ENCODE measurements at places on chromosomes 5 and 9.

- no peak for DNase-seq
These were observed 19.5 kb downstream of the LIFR start for GRCh38 chr5:38536968-38537367.

DNA sequence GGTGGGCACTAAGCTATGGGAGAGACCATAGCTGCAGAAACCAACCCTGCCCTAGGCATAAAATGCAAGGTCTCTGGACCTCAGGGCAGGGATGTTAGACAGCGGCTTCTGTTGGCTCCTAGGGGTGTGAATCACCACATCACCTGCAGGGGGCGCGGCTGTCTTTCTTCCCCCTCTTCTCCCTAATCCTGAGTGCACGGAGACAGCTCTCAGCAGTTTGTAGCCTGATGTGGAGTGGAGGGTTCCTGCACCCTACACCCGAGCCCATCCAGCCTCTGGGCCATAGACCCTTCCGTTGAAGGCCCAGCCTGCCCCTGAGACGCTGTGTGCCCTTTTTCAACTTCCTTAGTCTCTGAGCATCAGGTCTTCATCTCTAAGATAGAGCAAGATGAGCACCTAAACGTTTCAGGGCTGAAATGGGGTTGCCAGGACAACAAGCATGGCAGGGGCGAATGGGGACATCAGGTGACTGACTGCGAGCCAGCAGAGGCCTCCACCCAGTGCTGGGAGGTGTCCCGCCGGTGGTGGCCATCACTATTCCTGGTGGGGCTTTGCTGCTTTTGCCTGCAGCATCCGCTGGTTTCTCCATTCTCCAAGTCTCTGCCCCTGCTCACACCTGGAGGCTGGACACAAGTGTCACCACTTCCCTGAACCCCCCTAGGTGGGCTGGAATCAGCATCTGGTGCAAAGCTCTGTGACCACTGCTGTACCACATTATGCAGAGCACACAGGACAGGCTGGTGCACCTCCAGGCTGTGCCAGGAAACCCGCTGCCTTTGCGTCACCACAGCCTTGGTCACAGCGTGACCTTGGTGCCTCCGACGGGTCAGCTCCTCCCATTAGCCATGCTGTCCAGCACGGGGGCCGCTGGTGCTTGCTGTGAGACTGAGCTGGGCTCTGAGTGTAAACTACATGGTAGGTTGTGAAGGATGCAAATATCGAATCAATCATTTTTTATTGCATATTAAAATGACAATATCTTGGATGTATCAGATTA is 2.5 kb upstream of the SEC16A start:
- DNase-seq, result peak; percentile 77

- no peak for DNase-seq
These were observed 1.4 kb downstream of the ERGIC1 start for GRCh38 chr5:172835290-172835993.

DNA sequence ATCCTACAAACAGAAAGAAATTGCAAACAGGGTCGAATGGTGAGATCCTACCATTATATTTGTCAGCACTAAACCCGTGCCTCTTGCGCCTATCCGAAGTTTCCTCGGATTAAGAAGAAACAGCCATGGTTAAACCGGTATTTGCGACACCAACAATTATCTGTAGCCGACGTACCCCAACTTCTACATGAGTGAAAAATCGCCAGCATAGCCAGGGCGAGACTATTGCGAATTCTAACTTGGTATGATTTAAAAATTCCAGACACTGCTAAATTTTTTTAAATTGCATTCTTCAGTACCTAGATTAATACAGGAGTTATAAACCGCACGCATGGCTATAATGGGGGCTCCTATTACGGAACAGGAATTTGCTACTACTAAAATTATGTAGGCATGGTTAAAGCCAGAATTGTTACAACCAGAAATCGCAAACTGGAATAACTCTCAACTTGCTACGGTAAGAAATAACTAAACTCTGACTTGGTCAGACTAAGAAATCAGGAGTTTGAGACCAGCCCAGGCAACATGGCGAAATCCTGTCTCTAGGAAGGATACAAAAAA is 25.3 kb upstream of the ANXA2R start:
- no peak for DNase-seq

DNA sequence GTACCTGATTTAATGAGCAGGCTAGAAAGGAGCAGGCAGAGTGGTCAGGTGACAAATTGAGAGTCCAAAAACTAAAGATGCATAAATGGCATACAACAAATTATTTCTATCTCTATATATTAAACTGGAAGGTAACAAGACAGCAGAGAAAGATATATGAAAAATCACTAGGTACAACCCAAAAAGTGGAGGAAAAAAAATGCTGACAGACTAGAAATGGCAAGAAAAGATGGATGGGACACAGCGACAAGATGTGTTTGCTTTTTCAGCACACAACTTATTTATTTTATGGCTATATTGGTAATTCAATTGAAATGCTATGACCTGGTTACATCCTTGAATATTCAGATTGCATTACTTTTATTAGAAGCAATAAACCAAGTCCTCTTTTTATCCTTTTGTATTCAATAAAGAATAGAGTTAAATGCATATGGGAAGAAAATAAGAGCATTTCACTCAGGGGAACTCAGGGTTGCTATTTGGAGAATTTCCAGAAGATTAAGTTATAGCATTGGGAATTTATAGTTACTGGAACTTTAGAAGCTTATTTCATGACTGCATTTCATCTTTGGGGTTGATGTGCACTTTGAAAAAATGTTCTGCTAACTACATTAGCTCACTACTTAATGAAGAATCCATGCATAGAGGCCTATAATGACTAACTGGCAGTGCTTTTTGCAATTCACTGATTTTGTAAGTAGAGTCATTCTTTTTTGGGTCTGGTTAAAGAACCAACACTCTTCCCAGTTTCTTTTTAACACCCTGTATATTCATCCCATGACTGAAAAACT is 566.6 kb upstream of the TUSC1 start:
- no peak for DNase-seq

DNA sequence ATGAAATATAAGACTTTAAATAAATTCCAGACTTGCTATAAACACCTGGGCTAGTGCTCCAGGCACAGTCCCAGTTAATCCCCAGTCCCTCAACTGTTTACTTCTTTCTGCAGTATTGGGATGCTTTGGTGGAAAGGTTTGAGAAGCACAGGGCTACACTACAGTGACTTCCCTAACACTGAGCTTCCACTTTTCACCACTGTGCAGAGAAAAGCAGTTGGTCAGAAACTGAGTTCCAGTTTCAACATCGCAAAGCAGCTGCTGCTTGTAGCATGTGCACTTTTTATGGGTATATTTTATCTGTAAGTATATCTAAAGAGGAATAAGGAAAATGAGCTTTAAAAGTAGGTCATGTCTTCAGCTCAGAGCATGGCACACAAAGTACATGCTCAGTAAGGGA is 339.7 kb downstream of the NTRK2 start:
- DNase-seq, result no peak

DNA sequence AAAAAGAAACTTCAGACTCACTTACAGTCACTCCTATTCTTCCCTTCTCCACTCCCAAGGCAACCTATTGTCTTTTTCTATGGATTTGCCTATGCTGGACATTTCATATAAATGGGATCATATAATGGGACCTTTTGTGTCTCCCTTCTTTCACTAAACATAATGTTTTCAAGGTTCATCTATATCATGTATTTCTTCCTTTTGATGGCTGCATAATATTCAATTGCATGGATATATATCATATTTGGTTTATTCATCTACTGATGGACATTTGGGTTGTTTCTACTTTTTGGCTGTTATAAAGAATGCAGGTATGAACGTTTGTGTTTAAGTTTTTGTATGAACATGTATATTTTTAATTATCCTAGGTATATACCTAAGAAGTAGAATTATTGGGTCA is 30.6 kb downstream of the ANKHD1 start:
- DNase-seq, result no peak

All from stimulated activated CD8-positive, alpha-beta memory T cell treated with anti-CD3 and anti-CD28 coated beads, Interleukin-15, amount 100 ng/mL, for 24 hours (primary cell).